ENCODE measurements at places on chromosomes 1 and 21.

- DNase-seq: no peak
These were observed 1.3 kb downstream of the BCAN start for GRCh38 chr1:156643049-156643777.

DNA sequence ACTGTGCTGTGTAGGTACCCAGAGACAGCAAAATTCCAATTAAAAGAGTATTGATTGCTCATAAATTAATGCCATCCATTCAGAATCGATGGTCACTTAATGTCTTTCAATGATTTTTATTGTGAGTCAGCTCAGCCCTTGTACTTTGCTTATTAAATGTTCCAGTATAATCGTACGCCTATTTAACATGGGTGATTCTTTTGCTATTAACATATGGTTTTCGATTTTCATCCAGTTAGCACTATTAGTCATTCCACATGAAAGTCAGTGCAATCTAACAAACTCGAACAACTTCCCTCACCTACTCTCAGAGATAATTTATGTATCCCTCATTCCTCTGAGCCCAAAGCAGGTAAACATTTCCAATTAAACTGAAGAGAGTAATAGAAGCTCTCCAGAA, 109.6 kb upstream of the APP start:
- DNase-seq: no peak

GRCh38 chr21:26892151-26892550, 46.9 kb upstream of the ADAMTS1 start:
- DNase-seq: no peak

DNA sequence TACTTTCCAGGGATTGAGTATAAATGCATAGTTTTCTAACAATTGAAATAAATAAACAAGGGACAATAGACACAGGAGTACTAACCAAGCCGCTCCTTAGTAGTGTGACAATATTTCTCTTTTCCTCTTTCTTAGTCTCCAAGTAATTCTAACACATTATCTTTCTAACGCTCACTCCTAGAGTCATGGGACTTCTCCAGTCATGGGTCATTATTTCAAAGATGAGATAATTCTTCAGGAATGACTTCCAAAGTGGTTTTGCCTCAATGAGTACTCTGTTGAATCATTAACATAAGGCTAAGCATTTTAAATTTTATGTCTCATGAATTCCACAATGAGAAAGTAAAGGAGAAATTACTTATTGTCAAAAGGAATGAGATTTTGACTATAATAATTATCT, 605.8 kb upstream of the ADAMTS5 start:
- peak; percentile 90 for DNase-seq

- DNase-seq: peak; percentile 22
These were observed 165.8 kb upstream of the EDN2 start for GRCh38 chr1:41650028-41650880.

GRCh38 chr1:33008051-33008914, 28.4 kb downstream of the AK2 start:
- no peak for DNase-seq

- DNase-seq: no peak
These were observed 385.8 kb upstream of the DUSP10 start for GRCh38 chr1:222127526-222128152.

DNA sequence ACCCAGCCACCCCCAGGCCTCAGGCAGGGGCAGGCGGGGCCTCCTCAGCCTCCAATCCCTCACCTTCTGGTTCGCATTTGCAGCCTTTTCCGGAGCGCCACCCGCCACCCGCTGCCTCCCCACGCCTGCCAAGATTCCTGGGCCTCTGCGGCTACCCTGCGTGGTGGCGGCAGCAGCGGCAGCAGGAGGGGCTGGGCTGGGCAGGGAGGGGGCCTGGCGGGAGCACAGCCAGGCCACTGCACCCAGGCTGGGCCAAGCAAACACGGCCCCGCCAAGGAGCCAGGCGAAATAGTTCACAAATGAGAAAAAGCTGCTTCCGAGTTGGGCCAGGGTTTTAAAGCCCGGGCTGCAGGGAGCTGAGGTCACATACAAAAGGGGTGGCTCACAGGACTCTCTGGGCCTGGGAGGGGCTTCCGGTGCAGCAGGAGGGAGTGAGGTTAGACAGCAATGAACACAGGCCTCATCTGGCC, 9.8 kb downstream of the COL8A2 start:
- peak; percentile 54 for DNase-seq

DNA sequence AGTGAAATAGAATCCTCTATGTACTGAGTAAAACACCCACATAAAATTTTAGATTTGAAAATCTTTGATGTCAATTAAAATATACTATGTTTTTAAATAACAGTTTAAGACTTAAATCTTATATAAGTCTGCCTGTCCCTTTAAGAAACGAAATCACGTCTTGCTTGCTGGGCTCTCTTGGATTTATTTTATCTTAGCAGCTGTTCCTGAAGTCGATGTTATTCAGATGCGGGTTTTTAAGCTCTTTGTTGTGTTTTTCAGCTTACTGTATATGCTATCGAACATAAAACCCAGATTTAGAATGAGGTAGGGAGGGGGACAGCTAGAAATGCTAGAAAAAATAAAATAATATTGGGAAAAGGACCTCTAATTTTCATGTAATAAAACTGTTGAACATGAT, 11.1 kb upstream of the SSX2IP start:
- no peak for DNase-seq

DNA sequence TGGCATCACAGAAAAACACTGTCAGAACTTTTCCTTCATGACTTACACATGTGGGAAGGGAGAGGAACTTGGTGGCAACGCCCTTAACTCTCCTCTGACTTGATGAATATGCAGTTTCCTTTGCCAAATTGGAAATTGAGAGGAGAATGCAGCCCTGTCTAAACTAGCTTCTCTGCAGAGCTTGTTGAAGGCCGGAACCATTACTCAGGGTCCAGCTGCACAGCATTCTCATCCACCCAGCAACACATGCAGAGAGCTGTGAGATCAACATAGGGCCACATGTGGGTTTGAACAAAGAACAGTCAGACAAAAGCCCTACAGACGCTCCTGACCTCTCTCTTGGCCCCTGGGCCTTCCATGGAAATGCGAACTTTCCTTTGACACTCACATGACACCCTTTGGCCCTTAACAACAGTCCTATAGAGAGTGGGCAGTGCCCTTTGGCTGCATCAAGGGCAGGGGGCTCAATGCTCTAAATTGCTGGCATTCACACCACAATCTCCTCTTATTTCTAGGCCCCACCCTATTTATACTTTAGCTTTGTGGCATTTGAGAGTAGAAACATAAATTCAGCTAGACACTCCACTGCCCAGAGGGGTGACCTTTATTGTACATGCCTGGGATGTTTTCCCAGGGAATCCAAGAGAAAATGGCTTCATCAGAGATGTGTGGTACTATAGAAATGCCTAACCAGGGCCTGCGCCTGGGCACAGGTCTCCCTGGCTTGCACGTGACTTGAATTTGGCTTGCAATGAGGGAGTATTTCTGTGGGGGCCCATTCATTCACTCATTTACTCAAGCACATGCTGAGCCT, 64.4 kb downstream of the CDC7 start:
- DNase-seq: peak; percentile 91

DNA sequence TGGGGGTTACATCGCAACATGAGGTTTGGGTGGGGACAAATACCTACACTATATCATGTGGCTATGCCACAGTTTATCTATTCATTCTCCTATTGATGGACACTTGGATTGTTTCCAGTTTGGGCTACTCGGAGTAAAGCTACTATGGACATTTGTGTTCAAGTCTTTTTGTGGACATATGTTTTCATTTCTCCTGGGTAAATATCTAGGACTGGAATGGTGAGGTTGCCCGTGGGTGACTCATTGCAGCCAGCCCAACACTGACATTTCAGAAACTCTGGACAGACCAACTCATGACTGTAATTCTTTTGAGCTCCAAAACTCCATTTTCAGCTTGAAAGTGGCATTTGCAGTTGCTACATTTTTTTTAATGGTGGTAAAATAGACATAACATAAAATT, 82.7 kb downstream of the KAZN start:
- no peak for DNase-seq

GRCh38 chr1:29256394-29256793, 20.1 kb downstream of the PTPRU start:
- DNase-seq: no peak

DNA sequence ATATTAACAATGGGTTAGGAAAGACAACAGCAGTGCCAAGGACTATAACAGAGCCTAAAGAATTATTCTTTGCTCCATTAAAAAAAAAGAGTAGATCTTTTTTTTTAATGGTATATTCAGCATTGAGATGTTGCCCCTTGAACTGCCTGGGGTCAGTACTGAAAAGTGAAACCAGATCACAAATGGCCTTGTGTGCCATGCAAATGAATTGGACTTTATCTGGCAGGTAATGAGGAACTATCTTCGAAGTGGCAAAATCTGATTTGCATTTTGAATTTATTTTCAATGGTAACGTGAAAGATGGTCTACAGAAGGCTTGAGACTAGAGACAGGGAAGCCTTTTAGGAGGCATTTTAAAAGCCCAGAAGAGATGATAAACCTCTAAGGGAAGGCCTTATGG, 21.4 kb upstream of the PKN2 start:
- DNase-seq: no peak

DNA sequence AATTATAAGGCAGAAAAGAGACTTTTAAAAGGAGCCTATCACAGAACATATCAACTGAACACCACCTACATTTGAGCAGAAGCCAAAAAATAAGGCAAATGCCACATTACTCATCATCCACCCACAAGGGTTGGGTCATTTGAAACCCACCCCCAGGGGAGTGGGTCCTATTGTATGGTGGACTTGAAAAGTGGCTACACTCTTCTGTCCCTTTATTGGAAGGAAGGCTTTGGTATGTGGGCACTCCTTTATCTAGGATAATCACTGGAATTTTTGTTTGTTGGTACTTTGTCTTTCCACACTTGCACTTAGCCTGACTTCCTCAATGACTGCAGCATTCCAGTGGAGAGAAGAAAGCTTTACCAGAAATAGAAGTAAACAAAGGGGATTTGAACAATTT, 157.2 kb upstream of the COL11A1 start:
- no peak for DNase-seq

DNA sequence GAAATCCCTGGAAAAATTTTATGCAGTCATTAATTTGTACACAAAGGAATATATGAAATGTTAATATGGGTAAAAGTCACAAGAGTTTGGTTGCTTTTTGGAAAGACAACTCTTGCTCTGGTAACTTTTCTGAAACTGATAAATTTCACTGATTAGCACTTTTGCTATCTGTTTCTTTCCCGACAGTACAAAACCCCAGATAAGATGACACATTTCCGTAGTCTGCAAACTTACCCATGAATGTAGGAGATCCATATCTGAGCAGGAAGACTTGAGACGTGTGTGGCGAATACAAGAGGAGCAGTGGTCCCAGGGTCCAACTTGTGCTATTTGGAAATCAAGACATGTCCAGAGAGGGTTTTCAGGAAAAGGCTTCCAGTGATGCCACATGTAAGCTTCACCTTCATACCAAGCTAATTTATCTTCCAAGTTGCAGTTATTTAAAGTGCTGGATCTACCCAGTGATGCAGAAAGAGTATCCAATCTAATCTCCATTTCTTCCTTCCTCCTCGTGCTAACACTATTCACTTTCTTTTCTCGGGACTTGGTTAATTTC, 35.9 kb upstream of the SAMSN1 start:
- no peak for DNase-seq
